Left renal pelvis (tissue), 4 donors: ENCODE measurements at places on chromosomes 16 and 17. TPM values are rescaled to one million over a fixed set of nuclear protein-coding genes. Genes with fewer than 3 reads are reported as not detected.

DNA sequence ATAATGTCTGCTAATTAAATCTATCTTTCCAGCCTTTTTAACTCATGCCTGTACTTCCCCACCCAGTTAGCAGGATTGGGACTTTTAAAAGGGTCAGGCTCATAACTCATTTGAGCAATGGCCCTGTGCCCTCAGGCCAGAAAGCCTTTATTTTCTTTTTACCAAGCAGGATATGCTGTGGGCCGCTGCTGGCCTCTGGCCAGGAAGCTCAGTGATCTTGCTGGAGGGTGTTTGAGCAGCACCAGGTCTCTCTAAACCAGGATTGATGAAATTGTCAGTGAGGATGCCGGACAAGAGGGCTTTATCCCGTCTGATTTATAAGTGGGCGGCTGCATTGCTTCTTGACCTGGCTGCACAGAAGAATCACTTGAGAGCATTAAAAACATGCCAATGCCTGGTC lies 187.8 kb downstream of the RAB11FIP4 start:
- no peak for DNase-seq

DNA sequence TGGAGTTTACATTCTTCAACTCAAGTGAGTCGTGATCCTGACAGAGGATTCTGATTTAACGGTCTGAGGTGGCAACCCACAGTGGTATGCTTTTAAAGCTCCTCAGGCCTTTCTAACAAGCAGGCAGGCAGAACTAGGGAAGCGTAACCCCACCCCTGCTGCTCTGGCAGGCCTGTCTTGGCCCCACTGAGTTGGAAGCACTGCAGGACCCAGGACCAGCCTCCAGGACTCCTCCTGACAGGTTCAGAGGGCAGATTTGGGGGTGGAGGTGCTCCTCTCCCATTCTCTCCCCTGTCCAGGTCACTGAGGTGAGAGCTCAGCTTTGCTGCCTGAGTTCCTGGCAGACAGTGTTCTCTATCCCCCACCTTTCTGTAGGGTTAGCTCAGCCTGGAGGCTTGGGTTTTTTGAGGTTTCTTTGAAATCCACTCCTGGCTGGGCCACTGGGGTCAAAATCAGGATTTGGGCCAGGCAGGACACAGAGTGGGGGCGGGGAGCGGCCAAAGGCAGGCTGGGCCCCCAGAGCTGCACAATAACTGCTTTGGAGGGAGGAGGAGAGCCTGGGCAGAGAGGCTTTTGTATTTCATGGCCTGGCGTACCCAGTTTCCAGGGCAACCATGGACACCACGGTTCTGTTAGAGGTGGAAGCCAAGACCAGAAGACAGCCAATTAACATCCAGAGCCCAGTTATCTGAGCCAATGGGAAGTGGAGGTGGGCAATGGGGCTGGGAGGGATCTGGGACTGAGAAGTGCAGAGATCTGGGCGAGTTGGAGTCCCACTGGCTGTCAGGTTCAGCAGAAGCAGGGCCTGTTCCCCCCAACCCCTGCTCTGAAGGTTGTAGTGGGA lies 9.5 kb downstream of the MRPL27 start:
- DNase-seq, result no peak

DNA sequence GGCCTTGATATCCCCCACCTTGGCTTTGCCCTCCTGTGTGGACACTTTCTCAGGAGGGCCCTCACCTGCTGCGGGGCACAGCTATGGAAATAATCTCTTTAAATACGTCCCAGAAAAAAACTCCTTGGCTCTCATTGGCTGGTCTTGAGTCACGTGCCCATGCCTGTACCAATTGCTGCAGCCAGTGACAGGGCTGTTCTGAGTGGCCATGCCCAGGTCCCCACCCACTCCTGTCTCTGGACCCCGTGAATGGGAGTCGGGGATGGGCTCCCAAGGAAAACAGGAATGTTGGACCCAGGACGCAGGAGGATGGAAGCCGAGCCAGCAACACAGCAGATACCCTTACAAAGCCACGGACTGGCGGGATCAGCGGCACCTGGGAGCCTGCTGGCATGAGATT lies 53.1 kb upstream of the CDR2 start:
- DNase-seq, result no peak

- DNase-seq, result no peak
Observed at GRCh38 chr16:9092978-9093344, 1.5 kb downstream of the HAPSTR1 start.

GRCh38 chr16:88685156-88686061 lies 898 bp downstream of the SNAI3 start:
- no peak for DNase-seq

- no peak for DNase-seq
Observed at GRCh38 chr17:9487406-9487805, 88.2 kb downstream of the STX8 start.

DNA sequence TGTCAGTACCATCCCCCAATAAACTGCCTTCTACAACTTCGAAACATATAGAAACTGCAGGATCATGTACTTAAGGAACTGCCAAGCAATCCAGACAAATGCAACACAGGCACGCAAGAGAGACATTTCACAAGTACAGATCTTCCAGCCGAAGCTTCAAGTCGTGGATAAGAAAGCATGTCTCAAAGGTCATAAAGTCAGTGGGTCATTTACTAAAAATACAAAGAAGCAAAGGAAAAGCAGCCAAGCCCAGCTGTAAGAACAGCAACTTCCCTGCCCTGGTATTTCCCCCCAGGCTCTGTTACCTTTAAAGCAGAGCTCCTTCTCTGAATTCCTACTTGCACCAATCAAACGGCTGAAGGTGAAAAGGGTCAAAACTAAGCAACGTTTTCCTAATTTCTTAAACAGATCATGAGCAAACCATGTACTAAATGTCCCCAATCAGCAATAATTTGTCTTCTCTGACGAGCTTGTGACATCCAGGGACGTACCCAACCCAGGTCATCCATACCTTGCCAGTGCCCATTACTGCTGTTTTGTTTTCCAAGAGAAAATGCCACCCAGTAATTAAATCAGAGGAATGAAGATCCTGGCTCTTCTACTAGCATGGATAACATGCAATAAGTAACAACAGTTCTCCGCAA lies 1.7 kb downstream of the AKTIP start:
- no peak for DNase-seq

DNA sequence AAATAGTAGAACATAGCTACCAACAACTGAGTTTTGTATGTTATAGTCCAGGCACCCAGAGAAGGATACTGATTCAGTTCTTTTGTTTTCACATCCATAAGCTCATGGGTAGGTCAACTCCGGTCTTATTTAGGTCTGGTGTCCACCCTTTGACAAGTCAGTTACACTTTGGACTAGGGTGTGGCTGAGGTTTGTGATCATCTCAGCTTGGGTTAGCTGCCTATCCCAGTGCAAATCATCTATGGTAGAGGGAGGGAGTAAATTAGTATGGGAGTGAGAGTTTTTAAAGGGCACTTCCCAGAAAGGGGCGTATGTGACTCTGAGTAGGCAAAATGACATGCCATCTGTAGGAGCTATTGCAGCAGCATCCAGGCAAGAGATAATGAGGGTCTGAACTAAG lies 66.1 kb downstream of the TANC2 start:
- no peak for DNase-seq

- no peak for DNase-seq
Observed at GRCh38 chr16:23753908-23754593, 775 bp upstream of the CHP2 start.

- DNase-seq, result no peak
Observed at GRCh38 chr17:4587803-4588202, 3.5 kb downstream of the SMTNL2 start.

The CA5A gene
- polyA plus RNA-seq, result 0.07 TPM

The SLC35G6 gene
- not detected for polyA plus RNA-seq

The PTX4 gene
- polyA plus RNA-seq, result 0.11 TPM
